ENCODE measurements at places on chromosomes 11 and 22.

GRCh38 chr11:1825039-1825740 is 9.6 kb upstream of the SYT8 start:
- DNase-seq, result peak; percentile 40

DNA sequence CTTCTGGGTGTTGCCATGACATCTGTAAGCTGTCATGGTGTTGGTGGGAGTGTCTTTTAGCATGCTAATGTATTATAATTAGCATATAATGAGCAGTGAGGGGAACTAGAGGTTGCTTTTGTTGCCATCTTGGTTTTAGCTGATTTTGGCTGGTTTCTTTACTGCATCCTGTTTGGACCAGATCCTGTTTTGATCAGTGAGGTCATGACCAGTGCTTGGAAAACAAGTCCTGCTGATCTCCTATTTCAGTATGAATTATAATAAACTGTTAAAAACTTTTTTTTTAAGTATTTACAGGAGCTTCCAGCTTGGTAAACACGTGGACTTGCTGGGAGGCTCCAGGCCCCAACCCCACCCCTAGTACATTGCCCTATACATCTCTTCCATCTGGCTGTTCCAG is 30.5 kb upstream of the P4HA3 start:
- DNase-seq, result no peak

GRCh38 chr22:46854125-46854870 is 91.8 kb downstream of the TBC1D22A start:
- no peak for DNase-seq

DNA sequence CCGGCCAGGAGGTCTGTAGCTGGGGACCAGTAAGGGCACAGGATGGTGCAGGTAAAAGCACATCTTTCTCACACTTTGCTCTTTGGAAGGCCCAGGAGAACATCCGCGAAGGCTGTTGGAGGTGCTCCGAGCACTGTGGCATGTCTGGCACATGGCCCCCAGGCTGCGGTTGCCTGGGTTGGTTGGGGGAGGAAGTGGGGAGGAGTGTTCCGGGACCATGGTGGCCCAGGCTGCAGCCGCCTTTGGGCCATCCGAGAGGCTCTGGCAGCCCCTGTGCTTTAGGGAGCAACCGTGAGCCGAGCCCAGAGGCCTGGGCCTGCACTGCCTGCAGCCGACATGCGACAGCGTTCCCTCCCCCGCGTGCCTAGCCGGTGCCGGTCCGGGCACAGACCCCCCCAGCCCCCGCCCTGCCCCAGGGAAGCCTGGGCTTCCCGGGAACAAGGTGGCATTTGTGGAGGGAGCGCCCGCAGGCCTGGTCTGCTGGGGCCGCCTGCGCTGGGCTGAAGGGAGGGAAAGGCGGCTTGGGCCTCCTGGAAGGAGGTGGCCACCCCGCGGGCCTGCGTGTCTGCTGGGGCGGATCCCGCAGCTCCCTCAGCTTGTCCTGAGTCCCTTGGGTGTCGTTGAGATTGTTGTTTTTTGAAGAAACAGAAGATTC is 57.9 kb downstream of the GRAMD4 start:
- DNase-seq, result no peak

DNA sequence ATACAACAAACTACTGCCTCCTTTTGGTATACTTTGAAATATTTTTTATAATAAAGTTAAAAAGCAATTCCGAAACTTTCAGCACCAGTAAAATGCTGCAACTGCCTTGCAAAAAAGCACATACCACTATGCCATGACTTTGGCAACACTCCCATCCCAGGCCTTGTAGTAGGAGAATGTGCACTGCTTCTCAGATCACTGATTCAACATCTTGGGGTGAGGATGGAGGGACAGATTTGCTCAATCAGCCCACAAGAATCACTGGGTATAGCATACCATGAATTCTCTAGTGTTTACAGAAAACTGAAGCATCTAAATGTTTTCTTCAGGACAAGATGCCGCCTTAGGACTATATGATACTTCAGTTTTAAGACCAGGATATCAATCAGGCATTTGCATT is 14.9 kb downstream of the EIF4ENIF1 start:
- no peak for DNase-seq
